ENCODE measurements at places on chromosomes 4 and X. TPM values are rescaled to one million over a fixed set of nuclear protein-coding genes. Genes with fewer than 3 reads are reported as not detected.

GLUD2 gene
- total RNA-seq: 2.8 TPM

SSX2B gene
- total RNA-seq: not detected

RRH gene
- total RNA-seq: 0.66 TPM

CNGA1 gene
- total RNA-seq: 5.1 TPM

ADH6 gene
- total RNA-seq: not detected

FATE1 gene
- not detected for total RNA-seq

PRKG2 gene
- total RNA-seq: 1.3 TPM

LUZP4 gene
- not detected for total RNA-seq

SSX3 gene
- total RNA-seq: not detected

MAGEC2 gene
- not detected for total RNA-seq

PAGE5 gene
- not detected for total RNA-seq

GATA1 gene
- total RNA-seq: not detected

SYP gene
- 1.3 TPM for total RNA-seq

GLOD5 gene
- not detected for total RNA-seq

All from breast epithelium (tissue), 4 donors.